ENCODE measurements at places on chromosomes 4 and X.
A peak's percentile ranks its signal among the peaks of the same experiment; 100 is the strongest.

DNA sequence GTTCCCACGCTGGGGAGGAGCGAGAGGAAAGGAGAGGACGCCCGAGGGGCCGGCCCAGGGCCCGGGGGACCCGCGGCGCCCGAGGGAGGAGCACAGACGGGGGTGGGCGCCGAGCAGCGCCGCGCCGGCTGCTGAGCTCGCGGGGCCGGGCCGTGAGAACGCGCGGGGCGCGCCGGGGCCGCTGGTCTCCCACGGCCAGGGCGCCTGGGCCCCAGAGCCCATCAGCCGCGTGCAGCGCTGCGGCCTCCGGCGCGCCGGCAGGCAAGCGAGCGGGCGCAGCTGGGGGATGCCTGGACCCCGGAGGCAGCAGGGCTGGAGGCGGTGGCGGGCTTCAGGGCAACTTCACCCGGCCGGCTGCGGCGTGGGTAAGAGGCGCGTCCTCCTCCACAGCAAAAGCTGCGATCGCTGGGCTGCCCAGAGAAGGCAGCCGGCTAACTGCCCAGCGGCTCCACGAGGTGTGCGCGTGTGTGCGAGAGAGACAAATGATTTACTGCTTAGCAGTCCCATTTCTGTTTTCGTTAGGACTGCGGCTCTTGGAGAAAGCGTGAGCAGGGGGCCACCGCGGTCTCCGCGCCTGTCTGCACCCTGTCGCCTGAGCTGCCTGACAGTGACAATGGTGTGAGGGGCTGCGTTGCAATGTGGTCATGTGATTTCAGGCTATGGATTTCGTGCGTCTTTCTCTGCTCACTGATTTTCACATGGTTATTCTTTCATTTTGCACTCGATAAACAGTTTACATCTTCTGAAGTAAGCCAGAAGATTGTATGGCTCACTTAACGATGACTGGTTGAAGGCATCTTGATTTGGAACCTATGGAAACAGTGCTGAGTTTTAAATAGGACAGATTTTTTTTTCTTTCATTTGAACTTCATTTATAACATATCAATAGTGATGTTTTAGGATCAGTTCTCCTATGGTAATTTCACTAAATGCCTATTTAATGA lies 1.2 kb downstream of the GUCY1A1 start:
- DNase-seq, result peak; percentile 17

GRCh38 chrX:46791927-46792809 lies 33.2 kb upstream of the SLC9A7 start:
- no peak for DNase-seq

- DNase-seq, result no peak
Observed at GRCh38 chr4:16544251-16544721, 318.0 kb upstream of the TAPT1 start.

DNA sequence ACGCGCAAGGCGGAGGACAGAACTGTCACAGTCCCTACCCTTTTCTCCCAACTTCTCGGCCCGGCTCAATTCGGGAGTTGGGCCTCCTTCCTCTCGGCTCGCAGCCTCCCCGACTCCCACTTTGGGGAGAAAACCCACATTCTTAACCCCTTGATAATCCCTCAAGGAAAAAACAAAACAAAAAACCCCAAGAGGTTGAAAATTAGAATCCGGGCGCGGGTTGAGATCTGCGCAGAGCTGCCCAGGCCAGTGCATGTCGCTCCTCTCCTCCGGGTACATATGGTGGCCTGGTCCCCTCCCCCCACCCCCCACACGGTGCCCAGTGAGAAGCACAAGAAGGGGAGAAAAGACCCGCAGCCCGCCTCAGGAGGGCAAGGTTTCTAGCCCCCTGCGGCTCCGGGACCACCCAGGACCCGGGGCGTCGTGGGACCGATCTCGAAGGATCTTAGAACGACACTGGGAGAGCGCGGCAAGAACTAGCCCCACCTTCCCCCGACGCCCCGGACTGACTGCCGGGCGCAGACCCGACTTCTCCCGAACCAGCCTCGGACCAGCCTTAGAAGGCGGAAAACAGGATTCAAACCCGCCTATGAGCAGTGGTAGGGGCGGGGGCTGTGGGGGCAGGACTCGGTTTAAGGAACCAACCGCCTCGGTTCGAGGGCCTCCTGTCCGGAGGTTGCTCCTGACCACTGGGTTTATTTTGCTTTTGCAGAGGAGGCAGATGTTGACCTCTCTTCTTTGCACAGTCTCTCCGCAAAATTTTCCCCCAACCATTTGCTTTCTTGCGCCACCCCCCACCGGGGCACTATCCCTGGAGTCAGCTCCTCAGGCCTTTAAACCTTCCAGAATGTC lies 2.5 kb upstream of the PDGFRA start:
- DNase-seq, result no peak

DNA sequence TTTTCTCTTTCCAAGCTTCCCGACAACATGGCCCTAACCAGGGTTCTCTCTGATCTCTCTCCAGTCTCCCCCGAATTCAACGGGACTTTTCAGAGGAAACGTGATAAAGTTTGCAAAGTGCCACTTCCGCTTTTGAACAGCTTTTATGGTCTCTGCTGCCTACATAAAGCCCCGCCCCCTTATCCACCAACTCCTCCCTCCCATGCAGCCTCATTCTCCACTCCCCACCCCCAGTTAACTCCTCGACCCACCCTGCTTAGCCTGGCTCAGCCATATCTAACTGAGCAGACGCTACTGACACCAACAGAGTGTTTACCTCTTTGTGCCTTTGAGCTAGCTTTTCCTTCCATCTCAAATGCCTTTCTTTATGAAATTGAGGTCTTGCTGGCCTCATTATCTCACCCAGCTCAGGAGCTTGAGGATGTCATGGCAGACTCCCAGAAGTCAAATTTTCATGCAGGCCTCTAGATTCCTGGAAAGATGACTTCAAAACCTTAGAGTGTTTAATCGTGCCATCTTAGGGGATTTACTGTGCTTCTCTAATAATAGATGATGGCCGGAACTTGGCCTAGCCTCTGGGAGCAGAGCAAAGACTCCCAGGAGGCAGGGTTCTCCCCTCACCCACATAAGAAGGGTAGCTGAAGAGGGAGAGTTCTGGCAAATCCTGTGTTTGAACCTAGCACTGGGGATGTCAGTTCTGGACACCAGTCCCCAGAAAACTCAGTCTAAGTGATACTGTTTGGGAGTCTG lies 606.0 kb downstream of the BCOR start:
- DNase-seq, result no peak
